ENCODE measurements at places on chromosomes 2 and 18.
A peak's percentile ranks its signal among the peaks of the same experiment; 100 is the strongest.

- DNase-seq, result no peak
Observed at GRCh38 chr2:130316596-130316995, 26.1 kb upstream of the IMP4 start.

DNA sequence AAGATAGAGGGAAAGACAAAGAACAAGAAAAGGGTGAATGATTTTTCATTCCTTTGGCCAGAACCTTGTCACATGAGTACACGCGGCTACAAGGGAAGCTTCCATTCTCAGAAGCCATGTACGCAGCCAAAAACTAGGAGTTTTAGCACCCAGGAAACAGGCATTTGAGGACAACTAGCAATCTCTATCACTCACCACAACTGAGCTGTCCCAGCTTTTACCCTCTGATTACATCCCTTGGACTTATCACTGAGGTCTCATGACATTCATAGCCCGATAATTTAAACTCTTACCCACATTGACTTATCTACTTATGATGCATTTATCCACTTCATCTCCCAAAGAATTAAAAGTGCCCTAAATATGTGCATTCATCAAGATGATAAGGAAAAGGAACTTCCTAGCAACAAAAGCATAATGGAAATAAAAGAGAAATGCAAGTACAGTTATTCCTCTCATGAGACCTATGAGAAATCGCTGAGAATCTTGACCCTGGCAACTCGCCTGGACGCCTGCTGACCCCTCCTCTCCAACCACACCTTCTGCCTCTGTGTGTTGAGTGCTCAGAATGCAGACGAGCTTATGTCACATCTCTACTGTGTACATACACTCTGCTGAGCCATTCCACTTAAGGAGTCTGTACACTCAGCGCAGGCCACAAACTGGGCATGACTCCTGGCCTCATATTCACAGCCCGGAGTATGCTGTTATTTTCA lies 28.7 kb upstream of the MFSD6 start:
- no peak for DNase-seq

GRCh38 chr2:174787487-174788205 lies 23.4 kb upstream of the CHRNA1 start:
- DNase-seq, result no peak

DNA sequence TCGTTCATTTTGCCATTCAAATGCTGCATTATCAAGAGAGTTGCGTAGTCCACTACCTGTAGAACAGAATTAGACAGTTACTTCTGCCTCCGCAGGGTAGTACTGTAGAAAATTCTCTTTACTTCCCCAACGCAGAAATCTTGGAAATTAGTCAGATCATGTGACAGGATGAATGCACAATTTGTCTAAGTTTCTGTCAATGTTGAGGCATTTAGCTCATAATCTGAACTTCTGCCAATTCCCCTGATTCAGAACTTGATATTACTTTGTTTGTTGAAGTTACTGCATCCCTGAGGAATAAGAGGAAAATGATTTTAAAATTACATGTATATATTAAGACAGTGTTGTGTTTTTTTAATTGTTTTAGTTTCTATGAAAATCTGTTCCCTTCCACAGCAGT lies 83.4 kb downstream of the TTC27 start:
- peak; percentile 42 for DNase-seq

- no peak for DNase-seq
Observed at GRCh38 chr2:164890544-164890943, 48.9 kb upstream of the COBLL1 start.

- DNase-seq, result no peak
Observed at GRCh38 chr2:240129731-240130392, 6.2 kb downstream of the COPS9 start.
